ENCODE measurements at places on chromosomes 1 and 21. TPM values are rescaled to one million over a fixed set of nuclear protein-coding genes. Genes with fewer than 3 reads are reported as not detected.

DNA sequence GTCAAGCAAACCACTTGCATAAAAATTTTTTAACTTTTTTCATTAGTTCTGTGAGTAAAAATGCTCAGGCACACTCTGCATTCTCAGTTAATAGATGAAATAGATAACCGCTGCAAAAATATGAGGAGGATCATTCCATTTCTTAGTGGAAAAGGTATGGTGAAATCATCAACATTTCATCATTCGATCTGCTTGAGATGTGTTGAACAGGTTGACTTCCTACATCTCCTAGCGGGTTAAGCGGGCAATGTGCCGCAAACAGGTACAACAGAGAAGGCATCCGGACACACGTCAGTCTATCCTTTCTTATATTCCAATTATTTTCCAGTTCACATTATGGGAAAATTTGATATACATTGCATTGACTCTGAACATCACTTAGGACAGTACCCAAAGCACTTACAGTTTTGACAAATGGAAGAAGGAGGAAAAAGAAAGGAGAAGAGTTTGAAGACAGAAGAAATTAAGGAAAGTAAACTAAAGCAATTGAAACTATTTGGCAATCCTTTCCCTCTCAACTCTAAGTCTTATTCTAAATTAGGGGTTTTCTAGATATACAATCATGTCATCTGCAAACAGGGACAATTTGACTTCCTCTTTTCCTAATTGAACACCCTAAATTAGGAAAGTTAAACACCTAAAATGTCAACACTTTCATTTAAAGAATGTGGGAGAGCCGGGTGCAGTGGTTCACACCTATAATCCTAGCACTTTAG, 33.5 kb downstream of the NIBAN1 start:
- H3K27ac ChIP-seq: no peak overlapping the region
- H3K4me1 ChIP-seq: peaks cover 9% of the 10 kb centered on the region
- peaks cover 3% of the 10 kb centered on the region for H3K36me3 ChIP-seq
- no peak overlapping the region for H3K4me3 ChIP-seq
- no peak for DNase-seq
- H3K27me3 ChIP-seq: no peaks in the 10 kb centered on the region

GRCh38 chr1:240732390-240732789, 120.4 kb upstream of the GREM2 start:
- H3K36me3 ChIP-seq: no peaks in the 10 kb centered on the region
- no peak overlapping the region for H3K27ac ChIP-seq
- no peak for DNase-seq

GRCh38 chr1:9068981-9069325, 482 bp downstream of the SLC2A5 start:
- DNase-seq: no peak
- no peak overlapping the region for H3K27ac ChIP-seq
- no peak overlapping the region for H3K4me3 ChIP-seq
- H3K4me1 ChIP-seq: peaks cover 13% of the 10 kb centered on the region

The NPHS2 gene
- not detected for total RNA-seq

The RNF187 gene
- 148 TPM for total RNA-seq

The MCOLN2 gene
- 92.3 TPM for total RNA-seq

GRCh38 chr1:39735731-39736130, 3.0 kb upstream of the PPIE start:
- peaks cover 9% of the 10 kb centered on the region for H3K27me3 ChIP-seq
- H3K36me3 ChIP-seq: peaks cover 12% of the 10 kb centered on the region
- peak overlapping the region; percentile 68 for H3K27ac ChIP-seq
- DNase-seq: no peak

The EPHB2 gene
- not detected for total RNA-seq

The C1orf210 gene
- total RNA-seq: not detected

The METTL13 gene
- 57.8 TPM for total RNA-seq

- H3K27ac ChIP-seq: peak overlapping the region; percentile 65
- peaks cover 40% of the 10 kb centered on the region for H3K36me3 ChIP-seq
- peaks cover 78% of the 10 kb centered on the region for H3K4me1 ChIP-seq
- H3K27me3 ChIP-seq: peaks cover 3% of the 10 kb centered on the region
These were observed 179.6 kb downstream of the DHRS3 start for GRCh38 chr1:12438349-12438924.

- peaks cover 2% of the 10 kb centered on the region for H3K36me3 ChIP-seq
- DNase-seq: peak; percentile 56
- peaks cover 9% of the 10 kb centered on the region for H3K4me1 ChIP-seq
- H3K27ac ChIP-seq: no peak overlapping the region
These were observed 738 bp upstream of the CDC42BPA start for GRCh38 chr1:227318853-227319607.

DNA sequence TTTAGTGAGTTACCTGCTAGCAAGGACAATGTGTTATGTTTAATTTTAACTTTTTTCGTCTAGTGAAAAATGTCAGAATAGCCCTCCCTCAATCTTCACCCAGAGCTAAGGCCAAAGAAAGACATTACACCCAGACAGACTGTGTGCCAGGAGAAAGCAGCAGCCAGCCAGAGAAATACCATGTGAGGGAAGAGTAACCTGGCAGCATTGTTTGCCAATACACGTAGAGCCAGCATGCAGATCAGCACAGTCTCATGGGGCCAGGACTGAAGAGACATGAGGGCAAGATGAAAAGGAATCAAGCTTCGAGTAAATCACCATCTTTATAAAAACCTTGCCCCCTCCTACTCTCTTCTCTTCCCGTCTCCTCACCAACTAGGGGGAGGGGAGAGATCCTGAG, 88.5 kb upstream of the ADAR start:
- H3K27ac ChIP-seq: no peak overlapping the region
- H3K4me3 ChIP-seq: no peak overlapping the region
- H3K36me3 ChIP-seq: no peaks in the 10 kb centered on the region
- H3K4me1 ChIP-seq: peaks cover 8% of the 10 kb centered on the region

The S100A2 gene
- 1.2 TPM for total RNA-seq

GRCh38 chr21:21163904-21164303, 165.7 kb downstream of the NCAM2 start:
- no peak overlapping the region for H3K27ac ChIP-seq
- no peaks in the 10 kb centered on the region for H3K4me1 ChIP-seq
- H3K27me3 ChIP-seq: peaks cover 5% of the 10 kb centered on the region
- DNase-seq: peak; percentile 83
- H3K36me3 ChIP-seq: no peaks in the 10 kb centered on the region
- no peak overlapping the region for H3K4me3 ChIP-seq

The SFN gene
- total RNA-seq: 0.47 TPM

DNA sequence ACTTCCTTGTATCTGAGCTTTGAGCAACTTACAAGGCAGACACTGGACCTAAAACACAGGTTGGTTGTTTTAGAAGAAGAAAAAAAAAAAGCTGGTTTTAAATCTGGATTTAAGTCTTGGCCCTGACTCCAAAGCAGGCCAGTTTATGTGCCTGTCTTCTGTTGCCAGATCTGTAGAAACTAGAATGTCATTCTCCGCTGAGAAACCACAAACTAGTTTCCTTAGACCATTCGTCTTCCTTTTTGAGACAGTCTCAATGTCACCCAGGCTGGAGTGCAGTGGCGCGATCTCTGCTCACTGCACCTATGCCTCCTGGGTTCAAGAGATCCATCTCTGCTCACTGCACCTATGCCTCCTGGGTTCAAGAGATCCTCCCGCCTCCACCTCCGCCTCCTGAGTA, 33.9 kb downstream of the APP start:
- no peak overlapping the region for H3K27ac ChIP-seq
- H3K27me3 ChIP-seq: no peaks in the 10 kb centered on the region
- H3K4me3 ChIP-seq: peak overlapping the region; percentile 13
- peaks cover 12% of the 10 kb centered on the region for H3K4me1 ChIP-seq
- no peaks in the 10 kb centered on the region for H3K36me3 ChIP-seq
- DNase-seq: peak; percentile 69

DNA sequence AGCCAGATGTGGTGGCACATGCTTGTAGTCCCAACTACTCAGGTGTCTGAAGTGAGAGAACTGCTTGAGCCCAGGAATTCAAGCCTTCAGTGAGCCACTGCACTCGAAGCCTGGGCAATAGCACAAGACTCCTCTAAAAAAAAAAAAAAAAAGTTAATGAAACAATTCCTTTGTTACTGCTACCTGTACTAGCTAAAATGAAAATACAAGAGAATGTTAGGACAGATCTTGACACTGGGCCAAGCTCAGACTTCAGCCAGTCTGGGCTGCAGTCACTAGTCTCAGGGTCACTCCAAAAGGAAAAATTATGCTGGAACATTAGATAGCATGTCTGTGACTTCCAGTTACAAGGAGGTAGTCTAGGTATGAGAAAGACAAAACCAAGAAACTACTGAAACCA, 56.5 kb downstream of the TRIM33 start:
- DNase-seq: no peak
- no peak overlapping the region for H3K4me3 ChIP-seq
- H3K36me3 ChIP-seq: peaks cover 65% of the 10 kb centered on the region
- H3K4me1 ChIP-seq: peaks cover 18% of the 10 kb centered on the region
- H3K27ac ChIP-seq: no peak overlapping the region
- no peaks in the 10 kb centered on the region for H3K27me3 ChIP-seq

The UBE2U gene
- total RNA-seq: not detected

The IQGAP3 gene
- 11.2 TPM for total RNA-seq

The GABRD gene
- not detected for total RNA-seq

GRCh38 chr1:92709738-92710137, 75.2 kb downstream of the EVI5 start:
- H3K27me3 ChIP-seq: peaks cover 8% of the 10 kb centered on the region
- H3K36me3 ChIP-seq: no peaks in the 10 kb centered on the region
- H3K27ac ChIP-seq: no peak overlapping the region
- no peaks in the 10 kb centered on the region for H3K4me1 ChIP-seq

- H3K4me3 ChIP-seq: no peak overlapping the region
- no peak overlapping the region for H3K27ac ChIP-seq
- DNase-seq: no peak
- H3K36me3 ChIP-seq: peaks cover 14% of the 10 kb centered on the region
These were observed 34.8 kb downstream of the ANKRD13C start for GRCh38 chr1:70319750-70320149.

- no peak overlapping the region for H3K27ac ChIP-seq
- no peak overlapping the region for H3K4me3 ChIP-seq
- peaks cover 3% of the 10 kb centered on the region for H3K36me3 ChIP-seq
- peaks cover 11% of the 10 kb centered on the region for H3K4me1 ChIP-seq
These were observed 200.2 kb downstream of the MRPL39 start for GRCh38 chr21:25406887-25407579.

DNA sequence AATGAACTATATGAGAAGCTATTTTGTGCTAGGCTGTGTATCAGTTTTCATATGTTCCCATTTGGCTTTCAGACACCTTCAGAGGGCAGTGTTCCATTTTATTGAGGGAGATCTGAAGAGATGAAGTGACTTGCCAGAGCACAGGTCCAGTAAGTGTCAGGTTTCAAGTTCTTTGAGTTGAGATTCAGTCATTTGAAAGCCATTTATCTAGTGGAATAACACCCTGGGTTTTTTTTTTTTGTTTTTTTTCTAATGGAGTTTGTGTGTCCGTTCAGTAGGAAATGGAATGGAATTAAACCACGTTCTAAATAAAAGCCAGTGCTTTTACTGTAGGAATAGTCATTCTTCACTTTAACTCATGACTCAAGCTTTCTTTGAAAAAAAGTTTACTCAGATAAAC, 652.9 kb upstream of the USP24 start:
- no peak overlapping the region for H3K4me3 ChIP-seq
- H3K36me3 ChIP-seq: no peaks in the 10 kb centered on the region
- no peaks in the 10 kb centered on the region for H3K4me1 ChIP-seq
- peaks cover 1% of the 10 kb centered on the region for H3K27me3 ChIP-seq

DNA sequence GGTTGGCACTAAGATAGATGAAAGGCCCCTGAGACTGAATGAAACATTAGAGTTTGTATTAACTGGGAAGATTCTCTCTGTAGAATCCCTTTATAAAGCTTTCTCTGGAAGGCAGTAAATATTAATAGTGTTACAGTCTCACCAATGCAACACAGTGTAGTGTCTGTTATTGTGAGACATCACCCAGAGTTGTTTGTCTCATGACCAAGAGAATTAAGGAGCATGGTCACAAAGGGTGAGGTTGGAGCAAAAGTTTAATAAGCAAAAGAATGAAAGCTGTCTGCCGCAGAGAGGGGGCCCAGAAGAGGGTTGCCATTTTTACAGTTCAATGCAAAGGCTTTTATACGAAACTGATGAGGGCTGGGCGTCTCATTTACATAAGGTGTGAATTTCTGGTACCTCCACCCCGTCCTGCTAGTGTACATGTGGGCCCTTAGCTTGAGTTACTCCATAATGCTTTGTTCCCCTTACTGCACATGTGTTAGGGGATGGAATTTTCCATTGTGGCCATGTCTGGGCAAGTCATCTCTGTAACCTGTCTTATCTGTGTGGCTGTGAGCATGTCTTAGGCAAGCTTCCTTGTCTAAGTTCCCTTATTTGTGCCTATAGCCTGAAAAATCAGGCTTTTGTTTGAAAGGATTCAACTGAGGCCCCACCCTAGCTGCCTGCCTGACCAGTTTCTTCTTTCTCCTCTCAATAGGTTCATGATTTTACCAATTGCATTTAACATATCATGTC, 184.1 kb downstream of the RASAL2 start:
- no peaks in the 10 kb centered on the region for H3K27me3 ChIP-seq
- H3K27ac ChIP-seq: no peak overlapping the region
- H3K4me1 ChIP-seq: no peaks in the 10 kb centered on the region
- DNase-seq: no peak
- no peaks in the 10 kb centered on the region for H3K36me3 ChIP-seq

The GABPA gene
- total RNA-seq: 27.6 TPM

GRCh38 chr21:35737899-35738346, 322.4 kb downstream of the SETD4 start:
- no peaks in the 10 kb centered on the region for H3K4me1 ChIP-seq
- no peak overlapping the region for H3K4me3 ChIP-seq
- no peak for DNase-seq

- H3K27ac ChIP-seq: no peak overlapping the region
- H3K4me3 ChIP-seq: no peak overlapping the region
- DNase-seq: no peak
- peaks cover 68% of the 10 kb centered on the region for H3K36me3 ChIP-seq
- peaks cover 31% of the 10 kb centered on the region for H3K4me1 ChIP-seq
These were observed 171.5 kb downstream of the RUNX1 start for GRCh38 chr21:34877485-34878128.
